Activated CD8-positive, alpha-beta memory T cell treated with anti-CD3 and anti-CD28 coated beads, Interleukin-2, amount 50 U/mL, for 4 hours (primary cell): ENCODE measurements at places on chromosomes 7 and 10.

DNA sequence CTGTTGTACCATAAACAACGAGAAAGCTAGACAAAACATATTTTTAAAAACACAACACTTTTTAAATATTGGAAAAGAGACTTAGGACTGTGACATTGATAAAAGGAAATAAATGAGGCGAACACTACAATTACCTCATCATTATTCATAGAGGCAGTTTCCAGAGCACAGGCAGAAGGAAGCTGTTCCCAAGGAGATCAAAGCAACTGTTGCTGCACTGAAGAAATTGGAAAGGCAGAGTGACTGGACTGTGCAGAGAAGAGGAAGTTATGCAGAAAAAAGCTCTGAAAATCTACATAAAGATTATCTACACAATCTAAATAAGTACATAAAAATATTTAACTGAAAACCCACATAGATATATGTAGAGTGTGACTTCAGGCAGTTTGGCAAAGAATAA is 32.8 kb downstream of the MYO3A start:
- DNase-seq, result no peak

GRCh38 chr7:43520201-43520600 is 62.7 kb upstream of the STK17A start:
- DNase-seq, result no peak

DNA sequence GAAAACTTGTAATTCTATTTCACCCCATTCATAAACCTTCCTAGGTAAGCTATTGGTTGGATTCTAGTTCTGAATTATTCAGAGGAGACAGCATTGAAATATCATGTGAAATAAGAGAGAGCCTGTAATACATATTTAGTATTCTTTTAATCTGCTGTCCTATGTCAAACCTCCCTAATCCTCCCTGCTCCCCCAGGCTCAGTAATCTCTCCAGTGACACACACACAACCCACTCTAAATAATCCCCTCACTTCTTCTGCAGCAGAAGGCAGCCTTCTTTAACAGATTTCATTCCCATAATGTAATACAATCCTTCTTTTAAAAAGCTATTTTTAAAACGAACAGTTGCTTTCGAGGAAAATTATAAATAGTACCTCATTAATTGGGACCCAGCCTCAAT is 639.7 kb upstream of the AUTS2 start:
- DNase-seq, result no peak

DNA sequence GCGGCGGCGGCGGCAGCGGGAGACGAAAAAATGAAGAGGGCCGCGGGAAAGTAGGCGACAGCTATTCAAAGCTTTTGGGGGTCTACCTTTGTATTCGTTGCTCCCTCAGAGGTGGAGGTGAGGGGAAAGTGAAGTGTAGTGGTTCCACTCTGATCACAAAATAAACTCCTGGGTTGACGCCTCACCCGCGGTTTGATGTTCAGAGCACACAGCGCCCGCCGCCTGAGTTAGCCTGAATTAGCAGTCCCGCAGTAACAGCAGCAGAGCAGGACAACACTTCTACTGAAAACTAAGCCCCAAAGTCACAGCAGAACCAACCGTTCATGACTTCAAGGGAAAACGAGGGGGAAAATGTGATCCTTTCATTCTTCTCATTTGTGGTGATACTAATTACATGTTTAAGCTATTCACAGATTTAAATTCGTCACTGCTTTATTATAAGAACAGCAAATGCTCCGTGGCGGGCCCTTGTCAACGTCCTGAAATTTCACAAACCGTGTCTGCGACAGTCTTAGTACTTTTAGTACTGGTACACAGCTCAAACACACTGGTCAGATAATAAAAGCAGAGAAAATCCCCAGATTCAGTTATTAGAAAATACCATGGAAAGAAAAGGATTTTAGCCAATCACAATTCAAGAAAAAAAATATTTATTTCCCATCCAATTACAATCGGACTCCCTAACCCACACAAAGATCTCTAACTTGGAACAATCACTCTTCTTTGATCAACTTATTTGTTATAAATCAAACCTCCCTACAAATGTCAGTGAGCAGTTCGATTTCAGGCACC is 563 bp upstream of the JMJD1C start:
- DNase-seq, result peak; percentile 44

DNA sequence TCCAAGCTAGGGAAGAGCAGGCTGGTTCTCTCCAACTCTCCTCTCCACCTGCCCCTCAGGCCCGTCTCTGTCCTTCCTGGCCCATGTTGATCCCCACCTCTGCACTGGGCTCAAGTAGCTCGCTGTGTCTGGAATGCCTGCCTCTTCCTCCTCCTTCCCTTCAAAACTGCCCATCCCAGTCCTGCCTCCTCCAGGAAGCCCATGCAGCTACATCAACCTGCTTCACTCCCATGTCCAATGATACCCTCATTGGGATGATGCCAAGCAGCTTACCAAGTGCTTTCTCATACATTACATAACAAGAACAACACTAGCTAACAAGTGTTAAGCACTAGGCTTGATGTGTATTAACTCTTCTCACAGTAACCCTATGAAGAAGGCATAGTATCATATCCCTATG is 8.2 kb downstream of the ASB10 start:
- no peak for DNase-seq

GRCh38 chr7:130959743-130960207 is 225.8 kb upstream of the KLF14 start:
- no peak for DNase-seq

- no peak for DNase-seq
Observed at GRCh38 chr10:117134056-117134305, 4.1 kb downstream of the VAX1 start.

GRCh38 chr7:53350241-53350640 is 314.8 kb downstream of the POM121L12 start:
- no peak for DNase-seq
